ENCODE measurements at places on chromosomes 5 and 9. TPM values are rescaled to one million over a fixed set of nuclear protein-coding genes. Genes with fewer than 3 reads are reported as not detected.

HMCN2 gene
- 4.7 TPM for total RNA-seq

DNA sequence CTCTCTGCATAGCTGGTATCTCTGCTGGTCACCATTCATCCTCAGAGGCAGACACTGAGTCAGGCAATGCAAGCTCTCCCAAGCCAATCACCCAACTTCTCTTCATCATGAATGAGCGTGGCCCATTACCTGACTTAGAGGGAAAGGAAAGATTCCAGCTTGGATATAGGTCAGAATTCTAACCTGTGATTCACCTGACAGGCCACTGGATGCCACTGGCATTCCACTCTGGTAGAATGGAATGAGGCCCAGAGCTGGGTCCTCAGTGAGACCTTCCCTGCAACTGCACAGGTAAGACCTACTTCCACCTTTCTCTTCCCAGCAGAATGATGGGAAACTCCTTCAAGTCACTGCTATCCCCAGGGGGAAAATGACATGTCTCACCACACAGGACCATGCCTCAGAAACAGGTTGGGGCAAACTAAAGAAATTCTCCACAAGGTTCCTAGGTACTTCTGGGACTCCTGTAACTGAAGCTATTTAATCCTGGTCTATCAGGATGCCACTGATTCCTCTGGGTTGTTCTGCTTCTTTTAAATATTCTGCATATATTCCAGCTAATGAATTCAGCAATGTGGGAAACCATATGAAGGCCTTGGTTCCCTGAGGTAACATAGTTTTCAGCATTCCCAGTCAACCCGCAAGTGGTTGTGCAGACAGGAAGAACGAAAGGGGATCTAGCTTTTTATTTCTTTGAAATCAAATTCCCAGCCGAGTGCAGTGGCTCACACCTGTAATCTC is 62.0 kb downstream of the SUSD1 start:
- DNase-seq: no peak
- no peak overlapping the region for H3K27ac ChIP-seq
- H3K36me3 ChIP-seq: peaks cover 20% of the 10 kb centered on the region
- H3K4me1 ChIP-seq: no peaks in the 10 kb centered on the region
- H3K4me3 ChIP-seq: no peak overlapping the region

GRCh38 chr9:117098331-117098730 is 316.5 kb downstream of the ASTN2 start:
- no peaks in the 10 kb centered on the region for H3K27me3 ChIP-seq
- H3K36me3 ChIP-seq: no peaks in the 10 kb centered on the region
- H3K4me1 ChIP-seq: no peaks in the 10 kb centered on the region
- no peak overlapping the region for H3K4me3 ChIP-seq
- DNase-seq: no peak

- peaks cover 11% of the 10 kb centered on the region for H3K4me1 ChIP-seq
- H3K27ac ChIP-seq: no peak overlapping the region
- no peak overlapping the region for H3K4me3 ChIP-seq
Observed at GRCh38 chr9:81599837-81600236, 89.5 kb downstream of the TLE1 start.

- no peaks in the 10 kb centered on the region for H3K27me3 ChIP-seq
- H3K4me3 ChIP-seq: no peak overlapping the region
- H3K4me1 ChIP-seq: no peaks in the 10 kb centered on the region
- DNase-seq: no peak
- H3K36me3 ChIP-seq: no peaks in the 10 kb centered on the region
Observed at GRCh38 chr5:6540111-6540827, 91.6 kb downstream of the UBE2QL1 start.

GRCh38 chr5:135446615-135447014 is 533 bp downstream of the DCANP1 start:
- H3K4me3 ChIP-seq: no peak overlapping the region
- H3K36me3 ChIP-seq: no peaks in the 10 kb centered on the region
- H3K4me1 ChIP-seq: peaks cover 24% of the 10 kb centered on the region
- H3K27ac ChIP-seq: no peak overlapping the region

GFI1B gene
- 1.1 TPM for total RNA-seq

DNA sequence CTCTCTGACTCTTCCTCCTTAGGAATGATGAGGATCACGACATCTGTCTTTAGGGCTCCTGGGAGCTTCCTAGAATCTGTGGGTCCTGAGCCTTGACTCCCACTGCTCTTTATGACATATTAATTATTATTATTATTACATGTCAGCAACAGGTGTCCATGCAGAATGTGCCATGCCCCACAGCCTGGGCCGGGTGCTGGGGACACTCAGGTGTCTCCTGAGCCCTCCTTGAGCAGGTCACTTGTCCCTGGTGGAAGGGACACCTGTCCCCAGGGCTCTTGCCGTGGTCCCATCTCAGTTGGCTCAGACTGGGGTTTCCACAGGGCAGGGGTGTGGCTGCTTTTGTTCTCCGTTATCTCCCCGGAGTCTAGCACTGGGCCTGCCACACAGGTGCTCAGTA is 34.2 kb downstream of the PTGES start:
- DNase-seq: no peak
- H3K27ac ChIP-seq: no peak overlapping the region
- no peaks in the 10 kb centered on the region for H3K36me3 ChIP-seq
- H3K27me3 ChIP-seq: peaks cover 11% of the 10 kb centered on the region

DNA sequence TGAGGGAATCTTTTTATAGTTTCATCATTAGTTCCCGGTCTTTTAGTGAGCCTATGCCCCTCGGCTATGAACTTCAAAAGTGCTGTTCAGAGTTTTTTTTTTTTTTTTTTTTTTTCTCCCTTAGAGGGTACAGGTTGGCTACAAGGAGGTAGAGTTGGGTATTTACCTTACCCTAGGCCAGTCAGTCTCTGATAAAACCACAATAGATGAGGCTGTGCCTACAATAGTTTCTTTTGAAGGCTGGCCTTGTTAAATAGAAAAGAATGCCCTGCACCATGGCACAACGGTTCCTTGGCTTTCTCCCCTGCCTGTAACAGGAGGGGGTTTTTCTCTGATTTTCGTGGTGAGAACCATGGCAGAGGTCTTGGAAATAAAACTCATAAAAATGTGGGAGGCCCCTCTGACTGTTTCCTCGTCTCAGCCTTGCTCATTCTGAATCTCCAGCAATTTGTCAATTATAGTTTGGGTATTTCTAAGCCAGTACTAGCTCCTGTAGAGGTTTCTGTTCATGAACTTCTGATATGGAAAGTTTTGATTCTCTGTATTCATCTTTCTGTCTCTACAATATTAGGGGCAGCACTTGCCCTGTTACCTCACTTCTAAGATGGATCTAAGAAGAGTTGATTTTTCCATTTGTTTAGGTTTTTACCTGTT is 152.0 kb downstream of the MTRR start:
- H3K27ac ChIP-seq: no peak overlapping the region
- no peaks in the 10 kb centered on the region for H3K36me3 ChIP-seq
- no peak overlapping the region for H3K4me3 ChIP-seq
- H3K4me1 ChIP-seq: no peaks in the 10 kb centered on the region
- DNase-seq: no peak

GRCh38 chr9:97853844-97854695 is 1.0 kb downstream of the FOXE1 start:
- H3K4me3 ChIP-seq: peak overlapping the region; percentile 46
- peaks cover 22% of the 10 kb centered on the region for H3K4me1 ChIP-seq
- peak; percentile 55 for DNase-seq
- H3K27ac ChIP-seq: no peak overlapping the region

C9orf57 gene
- total RNA-seq: not detected
